ENCODE measurements at places on chromosomes 1 and 21.

DNA sequence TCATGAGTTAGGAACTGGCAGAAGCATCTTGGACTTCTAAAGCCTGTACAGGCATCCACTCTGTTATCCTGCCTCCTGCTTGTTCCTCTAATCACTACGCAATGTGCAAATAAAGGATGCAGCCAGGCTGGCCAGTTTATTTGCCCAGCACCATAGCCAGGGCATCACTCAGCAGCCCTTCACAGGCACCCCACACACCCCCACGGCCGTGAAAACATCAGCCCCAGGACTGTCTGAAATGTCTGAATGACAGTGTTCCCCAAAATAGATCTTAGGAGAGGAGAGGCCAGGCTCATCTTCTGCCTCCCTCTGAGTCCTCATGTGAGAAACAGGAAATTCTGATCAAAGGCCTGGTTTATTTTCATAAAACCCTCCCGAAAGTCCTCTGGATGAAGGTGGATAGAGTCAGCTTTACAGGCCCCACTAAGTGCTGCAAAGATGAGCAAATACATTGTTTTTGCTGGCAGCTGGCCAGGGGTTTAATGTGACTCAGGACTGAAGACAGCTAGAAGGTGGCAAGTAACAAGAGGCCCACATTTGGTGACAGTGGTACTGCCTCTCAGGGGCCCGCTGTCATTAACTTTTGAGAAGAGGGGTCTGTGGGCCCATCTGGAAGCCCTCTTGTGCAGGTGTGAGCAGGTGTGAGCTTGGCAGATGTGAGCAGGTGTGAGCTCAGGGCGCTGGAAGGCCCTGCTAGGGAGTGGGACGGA is 32.9 kb downstream of the GRHL3 start:
- DNase-seq: peak; percentile 74

GRCh38 chr1:25817840-25818501 is 1.8 kb upstream of the MTFR1L start:
- no peak for DNase-seq

- DNase-seq: no peak
Observed at GRCh38 chr1:225468270-225469020, 40.6 kb upstream of the LBR start.

DNA sequence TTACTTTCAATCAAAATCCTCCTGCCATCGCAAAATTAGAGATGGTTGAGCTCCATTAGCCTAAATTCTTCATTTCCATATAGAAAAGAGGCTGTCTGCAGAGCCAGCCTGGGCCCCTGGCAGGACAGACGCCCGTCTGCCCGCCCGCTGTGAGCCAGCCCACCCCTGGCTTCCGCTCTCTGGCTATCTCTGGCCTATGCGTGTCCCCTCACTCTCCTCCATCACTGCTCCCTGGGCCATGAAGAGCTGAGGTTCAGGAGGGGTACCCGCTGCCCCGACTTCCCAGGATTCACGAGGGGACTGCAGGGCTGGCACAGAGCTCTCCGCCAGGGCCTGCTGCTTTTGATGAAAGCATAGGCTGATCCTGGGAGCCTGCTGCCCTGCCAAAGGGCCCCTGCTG is 117.6 kb downstream of the CASZ1 start:
- DNase-seq: no peak

DNA sequence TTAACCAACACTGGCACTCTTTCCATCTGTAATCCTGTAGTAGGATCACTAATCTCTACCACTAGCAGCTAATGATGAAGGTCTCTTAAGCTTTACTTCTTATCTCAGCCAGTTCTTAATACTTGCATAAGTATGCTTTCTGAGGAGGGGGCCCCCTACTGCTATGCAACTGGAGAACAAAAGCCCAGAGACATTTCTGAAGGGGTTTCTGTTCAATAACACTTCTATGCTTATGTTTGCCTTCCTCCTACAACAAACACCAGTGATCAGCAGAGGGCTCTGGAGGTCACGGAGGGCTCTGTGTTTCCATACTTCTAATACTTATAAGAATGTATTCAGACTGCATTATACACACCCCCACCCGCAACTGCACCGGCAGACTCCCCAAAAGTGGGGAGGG is 215.8 kb downstream of the BARHL2 start:
- DNase-seq: no peak

DNA sequence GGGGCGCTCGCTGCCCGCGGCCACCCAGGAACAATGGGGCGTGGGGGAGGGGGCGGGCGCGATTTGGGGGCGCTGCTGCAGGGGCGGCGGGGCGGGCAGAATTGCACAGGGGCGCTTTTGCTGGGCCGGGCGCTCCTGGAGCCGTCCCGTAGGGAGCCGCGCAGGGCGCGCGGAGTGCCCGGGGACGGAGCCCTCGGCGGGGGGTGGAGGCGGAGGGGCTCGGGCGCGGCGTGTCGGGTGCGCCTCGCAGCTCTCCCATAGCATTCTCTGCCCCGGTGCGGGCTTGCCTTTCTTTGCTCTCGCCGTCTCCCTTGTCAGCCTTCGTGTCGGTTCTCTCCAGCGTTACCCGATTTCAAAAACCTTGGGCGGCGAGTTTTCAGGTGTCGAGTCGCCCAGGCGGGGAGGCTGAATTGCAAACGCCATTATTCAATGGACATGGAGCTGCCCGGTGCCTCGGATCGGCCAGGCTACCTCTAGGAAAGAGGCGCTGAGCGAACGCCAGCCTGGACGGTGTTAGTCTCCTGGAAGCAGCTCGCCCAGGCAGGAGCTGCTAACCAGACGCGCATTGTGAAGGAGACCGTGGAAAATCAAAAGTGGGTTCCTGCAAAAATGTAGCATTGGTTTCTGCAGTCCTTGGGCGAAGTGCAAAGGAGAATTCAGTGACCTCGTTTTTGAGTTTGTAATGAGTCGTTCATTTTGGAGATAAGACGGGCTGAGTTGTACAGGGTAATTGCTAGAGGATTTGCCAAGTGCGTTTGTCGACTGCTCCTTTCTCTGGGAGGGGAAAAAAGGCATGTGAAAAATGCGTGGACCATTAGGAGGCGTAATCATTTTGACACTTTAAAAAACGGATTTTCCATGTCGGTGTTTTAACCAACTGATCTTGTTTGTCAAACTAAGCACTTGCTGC is 626 bp downstream of the CXADR start:
- peak; percentile 28 for DNase-seq

DNA sequence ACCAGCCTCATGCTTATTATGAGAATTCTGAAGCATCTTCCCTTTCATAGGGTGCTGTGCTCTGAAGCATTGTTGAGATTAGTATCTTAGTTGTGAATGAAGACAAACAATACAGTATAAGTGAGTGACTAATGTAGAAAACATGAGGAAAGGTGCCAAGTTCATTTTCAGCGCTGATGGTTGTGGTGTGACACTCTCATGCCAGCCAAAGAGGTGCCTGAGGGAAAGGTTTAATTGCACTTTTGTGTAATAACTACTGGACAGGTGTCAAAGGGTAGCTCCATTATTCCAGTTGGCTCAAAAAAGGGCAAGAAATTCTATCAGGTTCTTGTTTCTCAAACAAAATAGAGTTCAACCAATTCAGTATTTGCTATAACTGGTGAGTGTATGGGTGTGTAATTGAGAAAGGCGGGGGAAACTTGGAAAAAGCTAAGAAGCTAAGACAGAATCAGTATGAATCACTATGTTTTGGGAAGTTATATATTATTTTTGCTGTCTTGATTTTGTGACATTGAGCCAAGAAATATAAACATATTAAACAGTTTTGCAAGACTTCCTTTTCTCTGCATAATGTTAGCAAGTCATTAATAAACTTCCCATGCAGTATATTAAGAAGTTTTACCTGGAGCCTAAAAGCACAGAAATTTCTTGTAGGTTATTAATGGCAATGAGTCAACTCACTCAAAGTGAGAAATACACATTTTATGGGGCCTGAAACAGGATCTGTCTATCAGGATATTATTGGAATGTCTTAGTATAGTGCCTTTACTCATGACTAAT is 31.8 kb downstream of the KCNK2 start:
- DNase-seq: no peak

GRCh38 chr1:17775796-17776195 is 20.7 kb downstream of the ACTL8 start:
- DNase-seq: no peak

DNA sequence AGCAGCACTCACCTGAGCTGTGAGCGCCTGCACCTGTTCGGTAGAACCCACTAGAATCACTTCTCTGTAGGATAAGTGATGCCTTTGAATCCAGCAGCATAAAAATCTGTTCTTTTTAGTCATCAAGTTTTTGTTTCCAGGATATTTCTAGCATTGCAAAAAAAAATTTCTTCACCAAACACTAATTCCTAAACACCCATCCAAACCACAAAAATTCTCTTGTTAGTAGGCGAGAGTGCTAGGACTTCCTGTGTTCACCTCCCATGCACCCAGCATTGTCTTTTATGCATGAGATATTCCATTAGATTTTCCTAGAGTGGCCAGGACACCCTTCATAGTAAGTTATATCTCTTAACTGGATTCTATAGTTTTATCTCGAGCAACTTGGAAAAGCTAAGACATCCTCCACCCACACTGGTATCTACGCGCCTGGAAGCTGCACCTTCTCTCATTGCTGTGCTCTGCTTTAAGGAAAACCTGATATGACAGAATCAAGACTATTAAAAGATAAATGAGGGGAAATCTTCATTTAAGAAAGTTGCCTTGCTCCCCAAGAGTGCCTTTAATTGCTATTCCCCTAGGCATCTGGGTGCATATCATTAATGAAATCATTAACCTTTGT is 12.3 kb downstream of the SERTAD4 start:
- DNase-seq: no peak

DNA sequence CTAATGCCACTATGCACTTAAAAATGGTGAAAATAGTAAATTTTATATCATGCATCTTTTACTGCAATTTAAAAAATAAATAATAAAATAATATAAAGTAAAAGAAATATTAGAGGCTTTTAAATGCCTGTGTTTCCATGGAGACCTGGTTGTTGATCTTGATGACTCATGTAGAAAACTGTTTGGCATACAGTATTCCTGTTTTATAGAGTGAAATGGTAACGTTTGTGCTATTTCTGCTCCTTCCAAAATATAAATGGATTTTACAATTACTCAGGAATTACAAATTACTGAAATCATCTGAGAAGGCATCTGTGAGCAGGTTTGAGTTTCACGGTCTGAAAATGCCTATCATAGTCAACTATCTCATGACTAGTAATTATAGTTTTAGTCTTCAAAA is 98.4 kb upstream of the USP25 start:
- no peak for DNase-seq

- no peak for DNase-seq
Observed at GRCh38 chr1:89310505-89310904, 37.8 kb upstream of the GBP5 start.

- DNase-seq: no peak
Observed at GRCh38 chr1:178531887-178532286, 19.0 kb downstream of the TEX35 start.

- no peak for DNase-seq
Observed at GRCh38 chr1:3978990-3979325, 78.9 kb upstream of the C1orf174 start.

DNA sequence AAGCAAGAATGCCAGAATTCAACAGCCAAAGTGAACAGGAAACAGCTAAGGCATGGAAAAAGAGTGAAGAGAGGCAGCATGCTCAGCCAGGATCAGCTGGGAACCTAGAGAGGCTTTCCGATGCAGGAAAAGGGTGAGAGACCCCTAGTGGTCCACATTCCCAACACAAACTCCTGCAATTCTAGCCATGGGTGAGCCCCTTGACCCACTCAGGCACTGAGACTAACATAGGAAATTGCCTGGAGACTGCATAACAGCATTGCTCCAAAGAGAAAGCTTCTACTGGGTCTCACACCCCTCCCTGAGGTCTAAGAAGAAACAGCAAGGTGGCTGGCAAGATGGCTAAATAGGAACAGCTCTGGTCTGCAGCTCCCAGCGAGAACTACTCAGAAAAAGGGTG is 123.2 kb downstream of the LHX8 start:
- DNase-seq: no peak

DNA sequence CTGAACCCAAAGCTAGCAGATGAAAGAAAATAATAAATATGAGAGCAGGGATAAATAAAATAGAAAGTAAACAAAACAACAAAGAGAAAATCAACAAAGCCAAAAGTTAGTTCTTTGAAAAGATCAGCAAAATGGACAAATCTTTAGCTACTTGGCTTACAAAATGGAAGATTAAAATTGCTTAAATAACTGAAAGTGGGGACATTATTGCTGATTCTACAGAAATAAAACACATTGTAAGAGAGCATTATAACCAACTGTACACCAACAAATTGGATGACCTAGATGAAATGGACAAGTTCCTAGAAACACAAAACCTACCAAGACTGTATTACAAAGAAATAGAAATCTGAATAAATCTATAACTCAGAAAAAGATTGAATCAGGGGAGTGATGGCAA is 238.3 kb upstream of the C1orf87 start:
- no peak for DNase-seq

DNA sequence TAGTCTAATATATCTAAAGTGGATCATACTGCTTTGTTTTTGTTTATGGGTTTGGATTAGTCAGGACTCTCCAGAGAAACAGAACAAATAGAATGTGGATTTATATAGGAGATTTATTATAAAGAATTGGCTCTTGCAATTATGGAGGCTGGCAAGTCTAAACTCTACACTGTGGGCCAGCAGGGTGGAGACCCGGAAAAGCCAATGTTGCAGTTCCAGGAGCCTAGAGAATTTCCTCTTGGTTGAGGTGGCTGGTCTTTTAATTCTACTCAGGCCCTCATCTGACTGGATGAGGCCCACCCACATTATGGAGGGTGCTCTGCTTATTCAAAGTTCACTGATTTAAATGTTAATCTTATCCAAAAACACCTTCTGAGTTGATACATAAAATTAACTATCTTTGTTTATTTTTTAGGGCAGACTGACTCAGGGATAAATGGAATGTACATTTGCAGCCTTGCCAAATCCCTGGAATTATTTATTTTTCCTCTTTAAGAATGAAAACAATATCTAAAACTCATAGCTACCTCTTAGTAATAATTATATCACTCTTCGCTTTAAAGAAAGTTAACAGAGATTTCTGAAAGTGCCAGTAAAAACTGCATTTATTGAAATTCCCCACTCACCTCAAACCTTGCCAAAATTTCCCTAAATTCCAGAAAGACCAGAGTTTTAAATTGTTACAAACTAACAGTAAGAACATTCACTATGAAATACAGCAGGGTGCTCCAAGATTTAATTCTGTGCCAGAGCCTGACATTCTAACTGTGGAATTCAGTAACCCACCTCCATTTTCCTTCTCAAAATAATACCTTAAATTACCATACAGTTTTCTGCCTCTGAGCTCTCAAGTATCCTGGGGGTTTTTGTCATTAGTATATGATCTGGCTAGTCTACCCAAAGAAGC is 36.6 kb upstream of the SSX2IP start:
- DNase-seq: no peak

- DNase-seq: no peak
Observed at GRCh38 chr21:42214921-42215320, 4.0 kb upstream of the ABCG1 start.
